ENCODE measurements at places on chromosomes 3 and 15. TPM values are rescaled to one million over a fixed set of nuclear protein-coding genes. Genes with fewer than 3 reads are reported as not detected.
A peak's percentile ranks its signal among the peaks of the same experiment; 100 is the strongest.

GHRL gene
- polyA plus RNA-seq = not detected

DNA sequence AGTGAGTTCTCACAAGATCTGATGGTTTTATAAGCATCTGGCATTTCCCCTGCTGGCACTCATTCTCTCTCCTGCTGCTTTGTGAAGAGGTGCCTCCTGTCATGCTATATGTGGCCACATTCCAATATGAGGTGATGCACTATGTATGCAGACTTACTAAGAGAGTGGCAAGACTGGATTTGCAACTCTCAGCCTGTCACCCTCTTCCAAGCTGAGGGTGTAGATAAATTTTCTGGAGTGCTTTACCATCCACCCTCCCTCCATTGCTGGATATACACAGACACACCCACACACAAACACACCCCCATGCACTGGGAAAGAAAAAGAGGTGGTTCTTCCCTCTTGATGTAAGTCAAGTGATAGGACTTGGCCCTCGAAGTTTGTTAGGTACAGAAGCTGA is 30.2 kb upstream of the CHMP2B start:
- no peak for DNase-seq

TMEM207 gene
- not detected for polyA plus RNA-seq

DUOXA2 gene
- polyA plus RNA-seq = not detected

- no peak for DNase-seq
Measured at GRCh38 chr3:16767006-16767405, 117.7 kb upstream of the PLCL2 start.

CD80 gene
- not detected for polyA plus RNA-seq

- DNase-seq = peak; percentile 13
Measured at GRCh38 chr15:57445872-57446271, 69.6 kb downstream of the CGNL1 start.

DNA sequence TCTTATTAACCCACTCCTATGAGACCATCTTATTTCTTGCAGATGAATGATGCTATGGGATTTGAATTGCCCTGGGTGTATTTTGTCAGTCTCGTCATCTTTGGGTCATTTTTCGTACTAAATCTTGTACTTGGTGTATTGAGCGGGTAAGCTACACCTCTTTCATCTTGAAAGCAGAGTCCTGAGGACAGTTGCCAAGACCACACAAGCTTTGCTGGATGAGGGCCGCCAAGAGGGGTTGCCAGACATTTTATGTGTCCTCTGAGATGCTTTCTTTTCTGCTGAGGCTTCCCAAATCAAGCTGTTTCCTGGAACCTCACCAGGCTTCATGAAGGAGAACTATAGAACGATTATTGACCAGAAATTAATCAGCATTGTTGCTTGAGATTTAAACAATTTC is 173.2 kb downstream of the CHDH start:
- no peak for DNase-seq

RTP1 gene
- not detected for polyA plus RNA-seq

GRCh38 chr15:69767191-69767590 is 314.6 kb downstream of the RPLP1 start:
- DNase-seq = no peak

MGA gene
- polyA plus RNA-seq = 3.2 TPM

DNA sequence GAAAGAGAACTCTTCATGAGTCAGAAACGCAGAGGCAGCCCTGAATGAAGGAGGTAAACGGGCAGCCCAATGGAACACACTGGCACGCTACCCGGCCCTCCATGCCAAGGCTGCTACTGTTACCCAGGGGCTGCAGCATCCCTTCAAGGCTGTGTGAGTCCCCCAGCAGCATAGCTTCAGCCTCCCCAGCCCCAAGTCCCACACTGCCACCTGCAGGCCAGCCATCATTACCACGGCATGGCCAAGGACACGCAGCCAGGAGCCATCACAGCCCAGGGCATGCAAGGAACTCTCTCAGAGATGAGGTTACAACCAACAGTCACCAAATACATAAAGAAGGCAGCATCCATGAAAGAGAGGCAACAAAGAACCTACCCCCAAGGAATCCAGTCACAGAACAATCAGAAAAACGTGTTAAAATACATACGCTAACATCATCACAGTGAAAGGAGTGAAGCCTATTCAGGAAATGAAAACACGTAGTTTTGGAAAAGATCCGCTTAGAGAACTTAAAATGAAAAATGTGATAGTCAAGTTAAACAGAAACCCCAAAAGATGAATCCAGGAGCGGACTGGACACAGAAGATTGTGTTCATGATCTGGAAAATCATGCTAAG is 22.4 kb downstream of the PLA2G4F start:
- DNase-seq = peak; percentile 17

- no peak for DNase-seq
Measured at GRCh38 chr15:23671481-23671880, 15.6 kb downstream of the NDN start.

DNA sequence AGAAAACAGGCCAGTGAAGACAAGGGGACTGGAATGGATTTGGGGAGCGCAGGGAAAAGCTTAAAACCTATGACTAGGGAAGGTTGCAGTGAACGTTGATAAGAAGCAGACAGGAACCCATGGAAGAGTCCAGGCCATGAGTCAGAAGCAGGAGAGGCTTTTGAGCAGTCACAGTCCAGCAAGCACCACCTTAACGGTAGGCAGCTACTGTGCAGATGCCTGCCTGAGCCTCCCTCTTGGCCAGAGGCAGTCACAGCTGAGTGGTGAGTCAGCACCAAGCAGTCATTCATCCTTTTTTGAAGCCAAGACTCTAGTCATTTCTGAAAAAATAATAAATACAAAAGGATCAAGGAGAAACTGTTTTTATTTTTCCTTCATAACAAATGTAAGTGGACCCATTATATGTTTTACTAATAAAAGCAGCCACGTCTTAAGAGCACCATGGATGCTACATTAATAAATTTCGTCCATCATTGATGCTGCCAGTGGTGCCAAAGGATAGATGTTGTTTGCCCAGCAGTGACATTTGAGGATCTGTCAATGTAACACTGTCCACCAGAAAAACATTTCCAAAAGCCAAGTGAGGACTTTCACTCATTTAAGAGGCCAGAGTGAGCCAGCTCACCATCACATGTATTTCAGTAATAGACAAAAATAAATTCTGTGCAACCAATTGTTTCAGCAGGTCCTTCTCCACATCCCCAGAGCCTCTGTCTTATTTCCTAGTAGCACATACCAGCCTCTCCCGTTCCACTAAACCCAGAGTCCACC is 42.1 kb upstream of the ACTC1 start:
- DNase-seq = peak; percentile 95

DNA sequence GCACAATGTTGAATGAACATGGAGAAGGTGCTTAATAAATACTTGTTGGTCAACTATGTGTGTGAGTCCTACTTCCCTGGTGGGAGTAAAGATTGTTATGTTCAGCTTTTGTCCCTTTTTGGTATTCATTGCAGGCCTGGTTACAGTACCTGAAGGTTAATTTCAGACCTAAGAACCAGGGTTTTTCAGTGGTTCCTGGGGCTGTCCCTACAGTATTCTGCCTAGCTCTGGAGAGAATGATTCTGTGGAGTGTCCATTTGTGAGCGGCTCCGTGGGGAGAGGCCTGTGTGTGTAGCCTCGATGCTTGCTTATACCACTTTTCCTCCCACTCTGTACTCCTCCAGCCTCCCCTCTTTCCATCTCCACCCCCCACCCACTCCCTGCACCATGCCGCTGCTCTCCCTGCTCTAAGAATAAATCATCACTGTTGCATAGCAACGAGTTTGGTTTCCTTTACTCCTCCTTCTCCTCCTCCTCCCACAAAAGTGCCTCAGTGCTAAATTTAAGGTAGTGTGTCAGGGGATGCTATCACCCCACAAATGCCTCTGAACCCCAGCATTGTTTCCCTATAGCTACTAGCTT is 150.6 kb upstream of the ROPN1 start:
- no peak for DNase-seq

GRCh38 chr3:56758539-56758981 is 43.2 kb downstream of the ARHGEF3 start:
- DNase-seq = peak; percentile 91

DNA sequence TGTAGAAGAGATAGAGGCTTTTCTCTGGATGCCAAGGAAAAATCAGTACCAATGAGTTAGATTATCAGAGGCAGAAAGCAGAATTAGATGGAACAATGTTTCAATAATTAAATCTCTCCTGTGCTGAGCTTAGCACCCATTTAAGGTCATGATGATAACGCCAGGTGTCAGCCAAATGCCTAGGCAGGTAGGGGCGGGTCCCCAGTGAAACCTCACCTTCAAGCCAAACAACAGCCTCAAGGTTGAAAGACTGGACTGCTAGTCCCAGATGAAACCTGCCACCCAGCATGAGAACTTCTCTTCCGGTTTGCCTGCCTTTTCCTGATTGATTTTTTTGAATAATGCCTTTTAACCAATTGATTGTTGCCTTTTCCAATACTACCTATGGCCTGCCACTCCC is 363.0 kb downstream of the PLOD2 start:
- DNase-seq = no peak

- DNase-seq = no peak
Measured at GRCh38 chr3:5774337-5774736, 586.8 kb downstream of the EDEM1 start.

DNA sequence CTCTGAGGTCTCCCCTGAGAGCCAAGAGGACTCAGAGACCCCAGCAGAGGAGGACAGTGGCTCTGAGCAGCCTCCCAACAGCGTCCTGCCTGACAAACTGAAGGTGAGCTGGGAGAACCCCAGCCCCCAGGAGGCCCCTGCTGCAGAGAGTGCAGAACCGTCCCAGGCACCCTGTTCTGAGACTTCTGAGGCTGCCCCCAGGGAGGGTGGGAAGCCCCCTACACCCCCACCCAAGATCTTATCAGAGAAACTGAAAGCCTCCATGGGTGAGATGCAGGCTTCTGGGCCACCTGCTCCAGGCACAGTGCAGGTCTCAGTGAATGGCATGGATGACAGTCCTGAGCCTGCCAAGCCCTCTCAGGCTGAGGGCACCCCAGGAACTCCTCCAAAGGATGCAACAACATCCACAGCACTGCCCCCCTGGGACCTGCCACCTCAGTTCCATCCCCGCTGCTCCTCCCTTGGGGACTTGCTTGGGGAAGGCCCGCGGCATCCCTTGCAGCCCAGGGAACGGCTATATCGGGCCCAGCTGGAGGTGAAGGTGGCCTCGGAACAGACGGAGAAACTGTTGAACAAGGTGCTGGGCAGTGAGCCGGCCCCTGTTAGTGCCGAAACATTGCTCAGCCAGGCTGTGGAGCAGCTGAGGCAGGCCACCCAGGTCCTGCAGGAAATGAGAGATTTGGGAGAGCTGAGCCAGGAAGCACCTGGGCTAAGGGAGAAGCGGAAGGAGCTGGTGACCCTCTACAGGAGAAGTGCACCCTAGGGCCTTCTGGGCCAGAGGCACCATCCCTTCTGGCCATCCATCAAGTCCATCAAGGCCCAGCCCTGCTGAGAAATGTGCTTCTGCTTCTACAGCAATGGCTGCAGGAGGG is 23.6 kb downstream of the PLEKHO2 start:
- no peak for DNase-seq

GRCh38 chr3:195260280-195260905 is 10.6 kb downstream of the XXYLT1 start:
- DNase-seq = no peak

DNA sequence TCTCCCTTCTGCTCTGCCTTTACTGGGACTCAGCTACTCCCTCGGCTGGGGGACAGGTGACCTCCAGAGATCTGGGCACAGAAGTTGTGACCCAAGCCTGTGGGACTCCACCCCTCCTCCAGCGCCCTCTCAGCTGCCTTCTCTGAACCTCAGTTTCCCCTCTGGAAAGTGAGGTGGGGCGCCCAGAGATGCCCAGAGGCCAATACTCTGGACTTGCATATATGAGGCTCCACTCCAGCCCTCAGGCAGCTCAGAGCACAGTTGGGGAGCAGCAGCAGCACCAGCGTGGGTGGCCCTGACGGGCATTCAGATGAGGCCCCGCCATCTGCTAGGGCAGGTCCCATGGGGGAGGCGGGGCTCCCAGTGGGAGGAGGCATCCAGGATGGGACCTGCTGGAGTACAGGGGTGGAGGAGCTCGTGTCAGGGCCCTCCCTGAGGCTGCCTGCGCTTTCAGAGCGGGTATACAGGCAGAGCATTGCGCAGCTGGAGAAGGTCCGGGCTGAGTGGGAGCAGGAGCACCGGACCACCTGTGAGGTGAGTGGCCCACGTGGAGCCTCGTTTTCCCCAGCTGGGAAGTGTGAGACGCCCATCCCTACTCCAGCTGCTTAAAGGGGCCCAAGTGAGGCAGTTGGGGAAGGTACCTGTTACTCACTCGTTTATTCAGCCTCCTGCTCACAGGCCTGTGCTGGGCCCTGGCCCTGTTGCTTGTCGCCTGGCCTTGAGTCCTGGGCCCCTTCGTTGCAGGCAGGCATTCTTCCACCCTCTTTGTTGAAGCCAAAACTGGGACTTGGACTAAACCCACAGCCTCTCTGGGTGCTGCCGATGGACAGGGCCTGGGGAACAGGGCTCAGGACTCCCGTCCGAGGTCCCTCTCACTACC is 35.4 kb downstream of the PSTPIP1 start:
- no peak for DNase-seq

ITIH1 gene
- polyA plus RNA-seq = not detected

DNA sequence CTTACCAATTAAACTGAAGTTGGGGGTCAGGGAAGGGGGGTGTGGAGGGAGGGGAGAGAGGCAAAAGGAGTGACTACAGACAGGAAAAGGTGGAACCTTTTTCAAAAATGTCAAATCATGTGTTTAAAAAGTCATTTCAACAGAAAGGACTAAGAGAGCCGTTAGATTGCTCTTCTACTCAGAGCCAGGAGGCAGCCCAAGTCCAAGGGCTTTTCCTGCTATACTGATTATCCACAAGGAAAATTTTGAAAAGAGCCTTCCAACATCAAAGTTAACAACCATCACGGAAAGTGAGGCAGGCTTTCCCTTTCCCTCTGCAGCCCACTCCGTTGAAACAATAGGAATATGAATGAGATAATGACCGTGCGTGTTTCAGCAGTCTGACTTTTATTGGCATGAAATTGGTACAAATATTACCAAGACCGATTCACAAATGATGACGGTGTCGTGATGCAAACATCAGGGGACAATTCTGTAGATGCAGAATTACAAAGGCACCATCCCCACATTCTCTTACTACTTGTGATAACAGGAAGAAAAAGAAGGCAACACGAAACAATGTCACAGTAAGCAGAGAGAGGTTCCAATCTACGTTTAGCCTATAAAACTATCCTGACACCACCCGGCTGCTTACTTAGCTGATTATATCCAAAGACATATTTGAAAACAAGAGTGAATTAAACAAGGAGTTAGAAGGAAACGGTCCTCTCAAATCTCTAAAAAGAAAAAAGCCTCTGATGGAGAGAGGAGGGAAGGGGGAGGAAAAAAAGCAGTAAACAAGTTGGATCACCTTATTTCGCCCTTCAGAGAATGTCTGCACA is 453.7 kb downstream of the FOXP1 start:
- DNase-seq = peak; percentile 60

DNA sequence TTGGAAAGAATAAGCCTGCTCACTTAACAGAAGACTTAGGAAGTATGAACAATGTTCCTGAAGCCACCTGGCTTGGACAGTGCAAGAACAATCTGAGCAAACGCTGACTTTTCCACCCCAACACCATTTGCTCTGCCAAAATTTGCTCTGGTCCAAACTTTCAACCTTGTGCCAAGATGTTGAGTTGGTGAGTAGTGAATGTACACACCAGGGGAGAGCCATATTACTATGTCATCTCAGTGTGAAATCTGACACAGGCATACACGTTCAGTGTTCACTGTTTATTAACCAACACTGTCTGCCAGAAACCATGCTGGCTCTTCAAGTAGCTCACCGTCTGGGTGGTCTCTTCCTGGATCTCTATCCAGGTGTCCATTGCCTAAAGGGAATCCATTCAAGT is 152.9 kb upstream of the LPP start:
- no peak for DNase-seq
